ENCODE measurements at places on chromosomes 6 and 20. TPM values are rescaled to one million over a fixed set of nuclear protein-coding genes. Genes with fewer than 3 reads are reported as not detected.

The MOCS3 gene
- total RNA-seq = 6.3 TPM

The TBX18 gene
- total RNA-seq = 12.2 TPM

The PRKN gene
- 1.5 TPM for total RNA-seq

The CRYBG1 gene
- 1.4 TPM for total RNA-seq

The ADGRF4 gene
- total RNA-seq = 1.4 TPM

The CST2 gene
- 1.7 TPM for total RNA-seq

The PRDM13 gene
- not detected for total RNA-seq

The TBXT gene
- total RNA-seq = not detected

The ZSCAN16 gene
- 2.5 TPM for total RNA-seq

The AARS2 gene
- total RNA-seq = 12.3 TPM

The IRF4 gene
- total RNA-seq = not detected

The FOXF2 gene
- total RNA-seq = 0.61 TPM

The UNC93A gene
- total RNA-seq = not detected

The SCUBE3 gene
- 8.5 TPM for total RNA-seq

The ARMC2 gene
- total RNA-seq = 5.2 TPM

The OPRM1 gene
- total RNA-seq = not detected

The OR2B6 gene
- not detected for total RNA-seq

The MYCT1 gene
- 0.61 TPM for total RNA-seq

The NUP43 gene
- total RNA-seq = 38.2 TPM

The DEFB132 gene
- total RNA-seq = not detected
